Naive thymus-derived CD8-positive, alpha-beta T cell (primary cell): ENCODE measurements at places on chromosomes 6 and 20. TPM values are rescaled to one million over a fixed set of nuclear protein-coding genes. Genes with fewer than 3 reads are reported as not detected.

TOX2 gene
- polyA plus RNA-seq, result 0.89 TPM

PSMB9 gene
- polyA plus RNA-seq, result 424 TPM

PPIL1 gene
- 27.6 TPM for polyA plus RNA-seq

LRFN2 gene
- polyA plus RNA-seq, result 0.25 TPM

LY6G6C gene
- polyA plus RNA-seq, result not detected

PDYN gene
- polyA plus RNA-seq, result not detected

TBX18 gene
- polyA plus RNA-seq, result not detected
